ENCODE measurements at places on chromosomes 1 and 21.

DNA sequence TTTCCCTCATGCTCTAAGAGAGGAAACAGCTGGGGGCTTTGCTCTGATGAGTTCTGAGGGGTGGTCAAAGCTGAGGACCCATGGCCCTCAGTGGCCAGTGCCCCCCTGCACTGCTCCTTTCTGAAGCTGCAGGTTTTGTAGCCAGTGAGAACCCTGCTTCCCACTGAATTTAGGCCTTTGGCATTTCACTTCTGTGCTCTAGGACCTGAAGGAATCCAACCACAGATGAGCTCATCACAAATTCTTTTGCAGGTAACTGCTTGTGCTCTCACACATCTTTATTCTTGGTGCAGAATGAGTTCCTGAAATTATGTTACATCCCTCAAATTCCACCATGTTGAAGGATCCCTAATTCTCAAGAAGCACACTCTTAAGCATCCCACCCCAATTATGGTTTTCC, 248.7 kb upstream of the IRF2BP2 start:
- no peak for DNase-seq

GRCh38 chr1:20867847-20868246, 80.7 kb upstream of the HP1BP3 start:
- DNase-seq: no peak

DNA sequence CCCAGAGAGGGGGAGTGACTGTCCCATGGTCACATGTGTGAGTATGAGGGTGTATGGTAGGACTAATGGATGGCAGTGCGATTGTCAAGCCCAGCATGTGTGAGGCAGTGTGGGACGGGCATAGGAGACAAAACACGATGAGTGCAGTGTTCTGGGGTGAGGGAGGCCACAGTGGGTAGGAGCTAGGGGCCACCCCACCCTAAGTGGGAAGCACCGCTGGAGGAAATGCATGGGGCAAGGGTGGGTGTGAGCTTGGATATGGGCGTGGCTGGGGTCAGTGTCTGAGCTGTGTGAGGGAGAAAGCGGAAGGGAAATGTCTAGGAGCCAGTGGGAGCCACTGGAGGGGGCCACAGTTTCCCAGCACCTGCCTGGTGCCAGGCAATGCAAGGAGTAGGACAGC, 56.5 kb downstream of the FOXO6 start:
- no peak for DNase-seq

DNA sequence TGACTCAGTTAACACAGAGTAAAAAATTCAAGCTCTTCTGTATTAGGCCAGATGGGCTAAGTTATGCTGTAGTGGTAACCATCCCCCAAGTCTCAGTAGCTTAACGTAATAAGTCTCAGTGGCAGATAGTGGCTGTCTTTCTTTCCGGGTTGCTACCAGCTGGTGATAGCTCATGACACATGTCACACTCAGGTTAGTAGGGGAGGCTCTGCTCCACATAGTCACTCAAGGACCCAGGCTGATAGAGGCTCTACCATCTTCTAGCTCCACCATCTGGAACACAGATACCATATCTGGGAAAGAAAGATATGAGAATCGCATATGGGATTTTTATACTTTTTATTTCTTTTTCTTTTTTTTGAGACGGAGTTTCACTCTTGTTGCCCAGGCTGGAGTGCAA, 16.2 kb upstream of the MEF2D start:
- no peak for DNase-seq

- DNase-seq: no peak
Observed at GRCh38 chr1:151939779-151940178, 30.5 kb upstream of the THEM4 start.

GRCh38 chr1:114259511-114260160, 106.0 kb upstream of the SYT6 start:
- no peak for DNase-seq

Data from stimulated activated CD4-positive, alpha-beta T cell treated with anti-CD3 and anti-CD28 coated beads, Interleukin-1b, Interleukin-23, amount 100 ng/mL, for 24 hours (primary cell).